ENCODE measurements at places on chromosomes 7 and 10.

DNA sequence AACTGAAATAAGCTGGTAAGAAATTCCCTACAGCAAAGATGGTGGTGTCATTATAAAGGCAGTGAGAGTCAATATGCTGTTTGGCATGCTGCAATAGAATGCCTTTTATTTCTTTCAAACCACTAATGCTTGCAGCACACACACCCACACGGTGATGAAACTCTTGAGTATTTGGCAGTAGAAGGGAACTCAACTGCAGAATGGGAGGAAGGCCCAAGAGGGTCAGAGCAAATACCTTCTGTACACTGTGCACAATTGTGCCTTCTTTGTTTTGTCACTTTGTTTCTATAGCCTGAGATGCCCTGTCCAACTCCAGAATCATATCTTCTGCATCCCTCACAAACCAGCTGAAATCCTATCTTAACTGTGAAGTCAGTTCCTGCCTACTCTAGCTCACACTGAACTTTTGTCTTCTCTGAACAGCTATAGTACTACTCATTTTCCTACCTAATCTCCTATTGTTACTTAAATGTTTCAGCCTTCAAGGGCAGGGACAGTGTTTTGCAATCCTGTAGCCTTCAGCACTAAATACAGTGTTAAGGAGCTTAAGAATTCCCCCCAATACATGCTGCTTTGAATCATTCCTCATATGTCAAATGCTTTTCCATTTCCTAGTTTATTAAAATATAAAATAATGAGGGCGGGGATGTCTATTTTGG, 22.2 kb downstream of the MMS19 start:
- DNase-seq: peak; percentile 23

DNA sequence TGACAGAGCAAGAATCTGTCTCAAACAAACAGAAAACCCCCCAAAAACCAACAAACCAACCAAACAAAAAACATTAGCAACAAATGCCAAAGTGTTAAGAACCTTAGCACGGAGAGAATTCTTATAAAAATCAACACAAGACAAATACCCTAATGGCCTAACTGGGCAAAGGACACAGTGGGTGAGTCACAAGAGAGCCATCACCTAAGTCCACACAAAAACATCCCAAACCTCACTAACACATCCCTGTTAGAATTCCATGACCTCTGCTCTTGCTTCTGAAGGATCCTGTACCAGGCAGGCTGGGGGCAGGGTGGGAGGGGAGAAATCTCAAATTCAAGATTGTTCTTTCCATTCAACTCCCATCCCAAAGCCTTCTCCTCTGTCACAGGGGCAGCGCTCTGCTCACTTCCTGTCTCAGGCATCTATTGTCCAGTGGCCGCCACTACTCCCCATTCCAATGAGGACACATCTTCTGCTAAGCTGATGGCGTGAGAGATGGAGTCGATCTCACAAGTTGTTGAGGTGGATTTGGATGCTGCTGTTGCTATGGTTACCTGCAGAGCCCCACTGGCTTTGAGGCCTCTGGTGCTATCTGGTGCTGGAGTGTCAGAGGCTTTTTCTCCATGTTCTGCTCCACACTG, 9.2 kb downstream of the IL15RA start:
- no peak for DNase-seq

DNA sequence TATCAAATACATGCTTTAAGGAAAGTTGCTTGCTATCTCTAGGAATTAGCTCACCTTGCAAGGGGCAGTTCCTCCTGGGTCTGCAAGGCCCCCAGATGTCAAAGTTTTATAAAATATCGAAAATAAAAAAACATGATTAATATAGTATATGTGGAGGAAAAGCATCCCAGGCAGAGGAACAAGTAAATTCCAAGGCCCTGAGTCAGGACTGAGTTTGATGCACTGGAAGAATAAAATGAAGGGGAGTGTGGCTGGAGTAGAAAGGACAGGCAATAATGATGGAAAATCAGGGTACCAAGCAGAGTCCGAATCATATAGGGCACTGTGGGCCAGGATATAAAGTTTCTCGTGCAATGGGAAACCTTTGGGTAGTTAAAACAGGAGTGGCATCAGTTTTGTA, 112.4 kb upstream of the EEPD1 start:
- DNase-seq: no peak

GRCh38 chr7:28785041-28785995, 172.8 kb downstream of the TRIL start:
- no peak for DNase-seq

GRCh38 chr7:141436575-141437075, 114.6 kb upstream of the AGK start:
- DNase-seq: no peak

- no peak for DNase-seq
Measured at GRCh38 chr10:30825495-30825894, 195.9 kb upstream of the LYZL2 start.

GRCh38 chr7:101410743-101411507, 48.2 kb downstream of the COL26A1 start:
- peak; percentile 7 for DNase-seq

GRCh38 chr7:23759671-23760391, 49.8 kb downstream of the STK31 start:
- peak; percentile 74 for DNase-seq

GRCh38 chr7:139231513-139232376, 708 bp downstream of the UBN2 start:
- peak; percentile 14 for DNase-seq

DNA sequence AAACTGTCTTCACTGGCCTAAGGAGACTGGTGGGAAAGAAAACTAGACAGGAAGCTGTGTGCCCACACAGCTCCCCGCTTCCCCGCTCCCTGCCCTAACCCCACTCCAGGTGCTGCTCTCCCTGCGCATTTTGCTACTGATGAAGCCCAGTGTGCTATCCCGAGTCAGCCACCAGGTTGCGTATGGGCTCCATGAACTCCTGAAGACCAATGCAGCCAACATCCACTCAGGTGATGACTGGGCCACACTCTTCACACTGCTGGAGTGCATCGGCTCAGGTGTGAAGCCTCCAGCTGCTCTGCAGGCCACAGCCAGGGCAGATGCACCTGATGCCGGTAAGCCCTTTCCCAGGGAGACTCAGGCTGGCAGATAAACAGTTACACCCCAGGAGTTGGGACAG, 20.3 kb upstream of the NFKB2 start:
- no peak for DNase-seq

DNA sequence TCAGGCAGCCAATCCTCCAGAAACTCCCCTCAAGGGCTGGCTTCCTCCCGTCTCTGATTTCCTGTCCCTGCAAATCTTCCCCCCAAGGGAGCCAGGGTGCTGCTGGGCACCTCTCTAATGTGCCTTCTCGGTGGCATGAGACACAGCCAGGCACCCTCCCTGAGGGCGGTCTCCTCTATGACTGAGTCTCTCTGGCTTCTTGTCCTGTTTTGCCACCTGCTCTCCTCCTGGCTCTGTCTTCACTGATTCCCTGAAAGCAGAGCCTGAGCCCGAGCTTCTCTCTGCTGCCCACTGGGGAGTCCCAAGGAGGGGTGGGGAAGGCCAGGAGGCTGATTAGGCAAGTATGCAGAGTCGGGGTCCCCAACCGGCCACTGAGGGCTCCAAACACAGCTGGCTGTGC, 60.4 kb upstream of the INSIG1 start:
- no peak for DNase-seq

DNA sequence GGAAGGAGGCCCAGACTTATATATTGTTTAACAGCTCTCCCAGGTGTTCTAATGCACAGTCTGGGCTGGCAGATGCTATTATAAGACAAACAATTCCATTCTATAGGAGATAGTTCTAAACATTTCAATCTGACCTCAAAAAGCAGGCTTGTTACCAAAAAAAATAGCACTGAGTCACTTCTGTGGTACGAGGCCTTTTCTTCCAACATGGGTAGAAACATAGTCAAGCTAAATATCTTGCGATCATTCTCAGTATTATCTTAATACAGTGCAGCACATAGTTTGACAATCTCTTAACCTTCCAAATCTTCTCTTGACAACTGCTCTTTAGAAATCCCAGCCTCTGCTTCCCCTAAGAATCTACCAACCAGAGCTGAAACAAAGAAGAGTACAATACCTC, 46.6 kb upstream of the MKX start:
- DNase-seq: no peak

DNA sequence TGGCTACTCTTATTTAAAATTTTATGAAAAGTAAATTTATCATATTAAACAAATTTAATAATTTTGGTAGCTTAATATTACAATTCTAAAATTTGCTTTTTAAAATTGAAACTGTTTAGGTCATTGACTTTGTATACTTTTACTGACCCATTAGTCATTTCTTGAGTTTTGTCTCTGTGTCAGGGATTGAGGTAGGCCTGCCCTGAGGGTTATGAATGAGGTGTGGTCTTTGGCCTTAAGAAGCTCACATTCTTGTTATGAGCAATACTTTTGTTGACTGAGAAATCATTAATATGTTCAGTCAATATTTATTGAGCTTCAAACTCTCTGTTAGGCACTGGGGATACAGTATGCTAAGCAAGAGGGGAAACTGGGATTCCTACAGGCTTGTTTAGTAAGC, 47.0 kb upstream of the RPA3 start:
- DNase-seq: peak; percentile 37

GRCh38 chr10:127738512-127739424, 1.8 kb downstream of the FOXI2 start:
- no peak for DNase-seq

- DNase-seq: peak; percentile 32
Measured at GRCh38 chr10:122495406-122496340, 34.3 kb downstream of the HTRA1 start.

DNA sequence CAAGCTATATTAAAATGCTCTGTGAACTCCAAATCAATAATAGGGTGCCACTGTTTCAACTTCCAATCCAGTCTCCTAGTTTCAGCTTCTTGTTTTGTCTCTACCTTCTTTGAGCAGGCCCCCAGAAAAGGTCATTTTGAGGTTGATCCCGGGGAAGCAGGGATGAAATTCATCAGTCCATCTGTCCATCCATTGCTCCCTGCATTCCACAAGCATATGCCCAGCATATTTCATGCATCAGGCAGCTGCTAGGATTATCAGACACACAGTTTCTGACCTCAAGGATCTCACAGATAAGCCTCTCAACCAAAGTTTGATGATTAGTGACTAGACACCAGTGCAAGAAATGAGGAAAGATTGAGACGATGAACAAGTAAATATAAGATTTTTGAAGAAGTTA, 186.6 kb upstream of the PDE1C start:
- DNase-seq: no peak

GRCh38 chr10:3889961-3890522, 105.0 kb upstream of the KLF6 start:
- peak; percentile 23 for DNase-seq

GRCh38 chr7:134514663-134515062, 12.7 kb upstream of the AKR1B10 start:
- no peak for DNase-seq

DNA sequence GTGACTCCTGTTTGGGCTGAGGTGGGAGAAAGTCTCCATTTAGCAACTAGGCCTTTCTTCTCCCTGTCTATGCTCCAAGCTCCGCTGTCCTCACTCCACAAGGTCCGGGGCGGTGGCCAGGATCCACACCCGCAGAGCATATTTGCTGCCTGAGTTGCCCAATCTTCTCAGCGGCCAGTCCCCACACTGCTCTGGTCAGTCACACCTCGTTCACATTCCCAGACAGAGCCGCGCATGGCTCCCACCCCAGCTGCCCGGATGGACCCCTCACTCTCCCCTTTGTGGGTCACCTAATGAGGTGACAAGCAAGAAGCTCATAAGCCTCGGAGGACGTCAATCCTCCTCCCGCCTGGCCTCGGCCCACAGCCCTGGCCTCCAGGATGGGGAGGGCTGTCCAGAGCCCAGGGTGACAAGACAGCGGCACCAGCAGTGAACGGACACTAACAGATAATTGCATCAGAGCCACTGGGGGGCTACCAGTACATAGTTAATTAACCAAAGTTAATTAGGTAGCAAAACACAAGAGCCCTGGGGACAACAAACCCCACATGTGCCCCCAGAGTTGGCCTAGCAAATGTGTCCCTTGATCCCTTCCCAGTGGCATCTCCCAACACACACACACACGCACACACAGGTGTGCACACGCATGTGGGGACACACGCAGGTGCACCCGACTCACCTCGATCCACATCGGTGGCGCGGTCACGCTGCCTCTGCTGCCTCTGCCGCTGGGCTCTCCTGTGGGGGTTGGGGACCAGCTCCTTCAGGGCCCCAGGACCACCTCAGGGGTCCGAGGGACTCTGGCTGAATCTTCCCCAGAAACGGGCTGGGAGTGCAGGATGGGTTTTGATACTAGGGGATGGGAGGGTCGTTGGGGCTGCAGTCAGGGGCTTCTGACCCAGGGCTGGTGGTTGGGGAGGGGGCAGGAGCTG, 11.8 kb downstream of the EPHA1 start:
- DNase-seq: no peak

DNA sequence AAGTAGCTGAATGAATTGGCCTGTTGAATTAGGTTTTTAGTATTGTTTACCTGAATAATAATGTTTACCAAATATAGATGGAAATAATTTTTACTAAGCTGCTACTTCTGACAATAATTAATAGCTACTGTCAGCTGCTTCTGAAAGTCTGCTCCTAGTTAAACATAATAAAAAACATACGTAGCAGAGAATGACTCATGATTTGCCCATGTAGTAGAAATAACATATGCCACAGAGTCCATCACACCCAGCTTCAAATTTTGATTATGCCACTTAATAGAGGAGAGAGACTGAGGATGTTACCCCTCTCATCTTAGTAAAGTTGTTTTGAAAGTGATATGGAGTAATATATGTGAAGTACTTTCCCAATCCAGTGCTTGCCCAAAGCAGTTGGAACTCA, 57.6 kb upstream of the MDFIC start:
- DNase-seq: no peak

DNA sequence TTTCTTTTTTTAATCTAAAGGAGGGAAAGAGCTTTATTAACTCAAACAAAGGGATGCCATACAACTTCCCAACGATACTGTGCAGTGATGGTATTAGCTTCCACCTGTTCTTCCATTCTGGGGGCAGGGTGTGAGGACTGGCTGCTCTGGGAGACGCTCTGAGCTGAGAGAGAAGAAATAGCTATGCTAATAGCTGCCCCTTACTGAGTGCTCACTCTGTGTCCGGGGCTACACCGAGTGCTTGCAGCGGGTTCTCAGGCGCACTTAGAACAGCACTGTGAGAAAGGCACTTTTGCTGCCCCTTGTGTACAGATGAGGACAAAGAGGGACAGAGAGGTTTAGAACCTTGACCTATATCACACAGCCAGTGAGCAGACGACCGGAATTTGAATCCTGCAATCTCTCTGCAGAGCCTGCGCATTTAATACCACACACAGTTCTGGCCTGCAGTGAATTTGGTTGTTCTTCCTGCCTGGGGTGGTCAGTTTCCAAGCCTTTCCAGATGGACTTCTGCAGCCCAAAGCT, 142.2 kb downstream of the PLPP4 start:
- no peak for DNase-seq

- no peak for DNase-seq
Measured at GRCh38 chr10:59019603-59020002, 156.8 kb upstream of the PHYHIPL start.

DNA sequence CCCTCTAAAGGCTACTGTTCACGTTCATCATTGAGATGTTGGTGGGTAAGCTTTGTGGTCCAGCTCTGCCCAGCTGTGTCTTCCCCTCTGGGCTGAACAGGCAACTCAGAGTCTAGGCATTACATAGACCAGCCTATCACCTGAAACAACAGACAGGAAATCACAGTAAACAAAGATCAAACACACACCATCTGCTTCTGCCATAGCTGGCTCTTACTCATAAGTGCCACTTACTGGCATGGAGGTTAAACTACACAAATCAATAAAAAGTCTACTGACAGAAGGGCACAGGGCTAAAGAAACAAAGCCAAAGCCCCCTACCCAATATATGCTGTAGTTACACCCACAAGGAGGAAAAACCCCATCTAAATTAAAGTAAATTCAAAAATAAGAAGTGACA, 35.0 kb downstream of the SEPTIN14 start:
- DNase-seq: no peak

All from MG63 (cell line).